ENCODE measurements at places on chromosomes 7 and 10. TPM values are rescaled to one million over a fixed set of nuclear protein-coding genes. Genes with fewer than 3 reads are reported as not detected.

DNA sequence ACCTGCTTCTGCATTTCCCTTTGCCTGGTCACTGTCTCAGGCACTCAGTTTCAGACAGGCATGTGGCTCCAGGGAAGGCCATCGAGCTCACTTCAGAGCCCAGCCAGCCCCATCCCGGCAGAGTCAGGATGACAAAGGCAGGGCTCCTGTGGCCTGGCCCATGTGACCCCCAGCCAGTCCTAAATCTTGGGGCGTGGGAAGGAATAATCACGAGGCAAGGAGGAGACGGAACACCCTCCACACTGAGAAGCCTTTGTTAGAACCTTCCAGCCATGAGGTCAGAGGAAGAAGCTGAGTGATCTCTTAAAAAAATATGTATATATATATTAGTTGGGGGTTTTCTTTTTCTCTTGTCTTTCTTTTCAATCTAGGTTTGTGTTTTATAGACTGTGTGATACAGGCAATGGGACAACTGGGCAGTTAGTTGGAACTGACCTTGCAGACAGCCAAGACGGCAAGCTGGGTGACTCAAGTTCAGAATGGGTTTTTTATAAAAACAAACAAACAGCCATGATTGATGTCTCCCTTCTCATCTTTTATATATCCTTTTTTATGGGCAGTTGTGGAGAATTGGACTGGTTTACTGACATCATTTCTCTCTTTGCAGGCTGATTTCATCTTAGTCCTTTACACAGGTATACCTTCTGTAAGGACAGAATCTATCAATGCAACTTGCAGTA, 60.8 kb downstream of the CHN2 start:
- DNase-seq, result no peak

GRCh38 chr7:52758356-52758755, 277.1 kb upstream of the POM121L12 start:
- DNase-seq, result no peak

- DNase-seq, result no peak
Observed at GRCh38 chr10:32961895-32962369, 3.9 kb upstream of the ITGB1 start.

DNA sequence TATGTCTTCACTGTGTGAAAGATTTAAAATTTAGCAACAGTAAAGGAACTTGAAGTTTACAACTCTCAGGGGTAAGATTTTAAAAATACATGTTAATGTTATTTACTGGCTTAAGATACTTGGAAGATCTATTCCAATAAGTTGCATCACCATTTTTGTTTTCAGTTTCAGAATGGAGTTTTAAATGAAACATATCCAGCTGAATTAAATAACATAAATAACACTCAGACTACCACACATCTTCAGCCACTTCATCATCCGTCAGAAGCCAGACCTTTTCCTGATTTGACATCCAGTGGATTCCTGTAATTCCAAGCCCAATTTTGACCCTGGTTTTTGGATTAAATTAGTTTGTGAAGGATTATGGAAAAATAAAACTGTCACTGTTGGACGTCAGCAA, 44.3 kb downstream of the AHR start:
- DNase-seq, result no peak

DNA sequence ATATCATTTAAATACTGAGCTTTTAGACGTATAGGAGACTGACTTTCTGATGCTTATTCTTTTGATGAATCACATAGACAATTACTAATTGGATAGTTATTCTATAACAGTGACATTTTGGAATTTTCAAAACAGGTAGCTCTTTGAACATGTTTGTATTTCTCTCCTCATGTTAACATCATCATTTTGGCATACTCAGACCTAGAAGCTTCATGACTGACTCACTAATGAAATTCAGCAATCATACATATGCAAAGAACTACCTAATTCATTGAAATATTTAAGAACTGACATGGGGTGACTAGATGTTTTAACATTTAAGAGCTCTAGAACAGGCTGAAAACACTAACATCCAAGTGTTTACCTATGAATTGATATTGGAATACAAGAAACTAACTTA, 192.3 kb downstream of the VTI1A start:
- no peak for DNase-seq

GRCh38 chr10:119863951-119864565, 8.6 kb downstream of the MCMBP start:
- DNase-seq, result no peak

- no peak for DNase-seq
Observed at GRCh38 chr7:34281260-34281659, 375.9 kb downstream of the BMPER start.

GRCh38 chr10:31204090-31204489, 114.9 kb upstream of the ZEB1 start:
- DNase-seq, result no peak

GRCh38 chr10:119511828-119512515, 30.5 kb downstream of the RGS10 start:
- DNase-seq, result no peak

DNA sequence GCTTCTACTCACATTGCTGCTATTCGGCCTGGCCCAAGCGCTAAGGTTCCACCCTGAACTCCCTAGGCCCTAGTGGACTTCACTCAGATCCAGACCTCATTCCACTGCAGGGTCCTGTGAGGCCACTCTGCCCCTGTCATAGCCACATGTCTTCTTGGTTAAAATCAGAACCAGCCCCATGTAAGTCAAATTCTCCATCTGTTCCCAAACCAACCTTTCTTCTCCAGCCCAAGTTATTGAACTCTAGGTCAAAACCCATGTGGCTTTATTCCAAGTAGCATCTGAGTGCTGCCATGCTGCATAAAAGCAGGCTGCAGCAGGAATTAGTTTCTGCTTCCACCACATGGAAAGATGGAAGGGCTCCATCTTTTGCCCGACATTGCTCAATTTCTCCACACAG, 281.2 kb downstream of the SNX13 start:
- DNase-seq, result no peak

DNA sequence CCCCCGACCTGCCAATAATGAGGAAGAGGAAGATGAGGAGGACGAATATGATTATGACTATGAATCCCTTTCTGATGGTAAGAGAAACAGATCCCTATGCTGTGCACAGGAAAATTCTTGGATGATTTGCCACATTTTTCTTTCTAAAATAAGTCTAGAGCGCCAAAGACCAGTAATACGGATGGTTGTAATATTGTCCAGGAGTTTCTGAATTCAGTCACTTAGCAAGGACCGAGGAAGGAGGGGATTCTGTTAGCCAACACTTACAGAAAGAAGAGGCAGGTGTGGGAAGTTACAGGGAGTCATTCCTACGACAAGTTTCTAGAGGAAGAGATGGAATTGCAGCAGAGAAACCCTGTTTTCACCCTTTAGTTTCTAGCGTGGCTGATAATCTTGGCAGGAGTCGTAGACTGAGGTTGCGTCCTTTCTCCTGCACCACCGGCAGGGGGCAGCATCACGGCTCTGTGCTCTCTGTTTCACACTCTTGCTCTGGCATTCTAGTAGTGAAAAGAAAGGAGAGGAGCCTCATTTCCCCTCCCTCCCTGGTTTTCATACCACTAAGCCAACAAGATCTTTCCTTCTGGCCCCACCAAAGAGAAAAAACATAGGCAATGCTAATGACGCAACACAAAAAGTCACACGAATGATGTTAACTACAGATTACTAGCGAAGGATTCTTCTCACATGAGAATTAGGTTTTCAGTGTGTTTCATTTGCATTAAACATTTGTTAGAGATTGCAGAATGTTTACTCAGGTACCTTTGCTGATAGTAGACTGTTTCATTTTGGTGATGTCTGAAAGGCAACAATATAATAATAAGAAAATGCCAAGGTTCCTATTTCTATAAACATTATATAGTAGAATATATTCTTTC, 82.7 kb downstream of the NOC3L start:
- peak; percentile 64 for DNase-seq

DNA sequence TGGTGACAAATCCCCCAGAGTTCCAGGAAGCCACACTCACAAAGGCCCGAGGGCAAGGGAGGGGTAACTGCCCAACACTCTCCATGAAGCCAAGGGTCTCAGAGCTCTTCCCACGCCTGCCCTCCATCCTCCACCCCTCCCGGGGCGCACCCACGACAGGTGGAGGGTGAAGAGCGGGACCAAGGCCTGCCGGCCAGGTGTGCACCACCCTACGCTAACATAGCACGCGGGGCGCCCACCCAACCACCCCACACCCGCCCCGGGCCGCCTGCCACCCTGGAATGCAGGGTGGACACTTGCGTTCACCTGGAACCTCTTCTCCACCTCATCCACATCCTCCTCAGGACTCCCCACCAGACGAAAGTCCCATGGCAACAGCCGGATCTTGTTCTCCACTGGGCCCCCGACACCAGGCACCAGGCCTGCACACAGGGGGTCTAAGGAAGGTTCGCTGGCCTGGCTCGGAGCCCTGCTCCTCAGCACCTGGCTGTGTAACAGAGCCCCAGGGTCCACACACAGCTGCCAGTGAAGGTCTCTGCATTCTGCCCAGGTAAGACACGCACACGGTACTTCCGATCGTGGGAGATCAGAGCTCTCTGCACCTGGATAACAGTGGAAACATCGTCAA, 32.7 kb downstream of the MAD1L1 start:
- DNase-seq, result peak; percentile 43

GRCh38 chr7:65972976-65973375, 9.0 kb downstream of the GUSB start:
- DNase-seq, result no peak

DNA sequence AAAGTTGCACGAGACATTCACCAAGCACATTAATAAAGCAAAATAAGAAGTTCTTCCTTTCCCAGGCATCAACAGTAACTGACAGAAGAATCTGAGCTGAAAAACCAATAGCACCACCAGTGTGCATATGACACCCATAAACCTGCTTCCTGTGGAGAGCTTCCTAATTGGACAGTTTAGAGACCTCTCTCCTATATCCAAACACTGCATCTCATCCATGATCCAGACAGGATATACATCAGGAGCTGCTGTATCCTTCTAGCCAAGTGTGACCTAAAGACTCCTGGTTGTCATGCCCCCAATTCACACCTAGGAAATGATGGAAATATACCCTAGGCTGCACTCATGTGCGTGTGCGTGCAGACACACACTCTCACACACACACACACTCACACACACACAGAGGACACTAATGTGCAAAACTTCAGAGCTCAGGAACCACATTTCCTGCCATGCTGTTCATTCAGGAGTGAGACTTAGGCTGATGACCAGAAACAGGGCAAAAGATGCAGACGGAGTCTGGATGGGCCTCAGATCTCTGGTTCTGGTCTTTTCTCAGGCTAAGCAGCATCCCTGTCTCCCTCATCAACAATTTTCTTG, 58.0 kb downstream of the MAP3K8 start:
- no peak for DNase-seq

DNA sequence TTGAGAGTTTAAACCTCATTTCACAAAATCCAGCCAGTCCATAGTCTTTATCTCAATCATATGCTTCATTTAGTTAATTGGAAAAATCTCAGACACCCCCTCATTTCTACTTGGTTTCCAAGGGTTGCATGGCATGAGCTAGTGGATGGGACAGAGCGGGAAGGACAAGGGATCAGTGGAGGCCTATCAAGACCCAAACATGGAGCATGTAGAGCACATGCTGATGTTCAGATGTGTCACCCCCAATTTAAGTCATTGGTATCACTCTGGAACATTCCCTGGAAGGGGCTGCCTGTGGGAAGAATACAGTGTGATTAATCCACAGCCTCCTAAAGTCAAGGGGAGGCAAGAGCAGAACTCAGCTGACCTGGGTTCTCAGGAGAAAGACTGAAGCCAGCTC, 2.3 kb downstream of the C10orf71 start:
- no peak for DNase-seq

- no peak for DNase-seq
Observed at GRCh38 chr10:122225330-122225729, 45.8 kb upstream of the BTBD16 start.

DNA sequence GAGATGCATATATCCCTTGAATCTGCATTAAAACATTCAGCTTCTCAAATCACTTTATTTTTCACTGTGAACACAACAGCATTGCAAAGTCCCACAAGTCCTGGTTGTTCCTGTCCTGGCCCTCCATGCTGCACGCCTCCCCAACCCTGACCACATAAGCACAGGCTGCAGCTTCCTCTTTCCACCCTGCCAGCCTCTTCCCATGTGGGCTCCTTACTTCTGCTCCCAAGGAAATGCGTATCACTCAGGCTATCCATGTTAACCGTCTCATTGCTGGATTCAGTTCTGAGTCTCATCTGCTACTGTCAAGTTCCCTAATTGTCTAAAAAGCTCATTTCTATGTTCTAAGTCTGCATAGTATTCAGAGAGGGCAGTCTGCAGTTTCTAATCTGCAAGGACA, 89.7 kb upstream of the ZPBP start:
- no peak for DNase-seq

- DNase-seq, result no peak
Observed at GRCh38 chr10:75430000-75430763, 1.2 kb upstream of the LRMDA start.

DNA sequence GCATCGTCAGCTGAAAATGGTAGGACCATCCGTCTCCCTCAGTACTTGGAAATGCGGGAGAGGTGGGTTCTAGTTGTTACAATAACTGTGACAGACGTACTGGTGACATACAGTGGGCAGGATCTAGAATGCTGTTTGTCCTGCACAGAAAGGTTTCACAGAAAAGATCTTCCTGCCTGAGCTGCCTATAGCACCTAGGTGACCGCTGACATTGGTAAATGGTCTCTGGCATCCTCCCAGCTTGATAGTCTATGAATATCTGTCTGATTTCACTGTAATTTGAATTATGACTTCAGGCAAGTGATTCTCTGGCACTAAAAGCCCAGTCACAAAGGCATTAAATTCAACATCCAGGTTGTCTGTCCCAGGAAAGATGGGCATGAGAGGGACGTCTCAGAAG, 38.2 kb upstream of the CCDC3 start:
- no peak for DNase-seq

- peak; percentile 46 for DNase-seq
Observed at GRCh38 chr7:6476596-6477317, 29.0 kb upstream of the DAGLB start.

GRCh38 chr10:22285130-22285529, 31.1 kb upstream of the COMMD3 start:
- no peak for DNase-seq

DNA sequence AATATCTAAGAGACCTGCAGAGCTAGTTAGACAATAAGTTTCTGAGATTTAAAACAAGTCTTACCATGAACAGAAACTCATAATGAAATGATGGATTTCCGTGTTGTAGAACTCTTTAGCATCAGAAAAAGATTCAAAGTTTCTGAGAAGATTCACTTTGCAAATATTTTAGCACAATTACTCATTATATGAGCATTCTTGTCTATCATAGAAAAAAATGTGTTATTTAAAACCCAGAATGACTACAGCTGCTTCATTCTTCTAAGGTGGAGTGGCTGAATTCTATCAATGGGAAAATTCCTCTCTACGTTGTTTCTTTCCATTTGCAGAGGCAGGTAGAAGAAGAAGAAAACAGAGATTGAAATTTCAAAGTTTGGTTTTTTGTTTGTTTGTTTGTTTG, 21.0 kb upstream of the RALA start:
- no peak for DNase-seq

- no peak for DNase-seq
Observed at GRCh38 chr7:12685550-12685949, 1.9 kb upstream of the ARL4A start.

PTCD1 gene
- total RNA-seq, result 4.4 TPM

CHN2 gene
- not detected for total RNA-seq

C7orf25 gene
- total RNA-seq, result 1.7 TPM

HOXA5 gene
- total RNA-seq, result not detected

NPC1L1 gene
- 0.06 TPM for total RNA-seq

SH2D4B gene
- total RNA-seq, result 0.14 TPM

CCDC7 gene
- total RNA-seq, result 7.1 TPM

TIAL1 gene
- 219 TPM for total RNA-seq

LIPM gene
- total RNA-seq, result not detected

CYP3A4 gene
- total RNA-seq, result not detected

EN2 gene
- total RNA-seq, result not detected

PLEKHS1 gene
- total RNA-seq, result not detected

ACTR3C gene
- 5.8 TPM for total RNA-seq

All from activated naive CD4-positive, alpha-beta T cell treated with anti-CD3 and anti-CD28 coated beads, Interleukin-2, amount 50 U/mL, for 72 hours (primary cell).